ENCODE measurements at places on chromosomes 6 and 20.
A peak's percentile ranks its signal among the peaks of the same experiment; 100 is the strongest.

- DNase-seq, result peak; percentile 82
Observed at GRCh38 chr20:3786665-3787323, at the start of gene CENPB. TSS of gene CENPB (minus strand) at chr20:3786740. CDS start at chr20:3786483, 257 bp downstream.

- DNase-seq, result no peak
Observed at GRCh38 chr6:166954118-166954713, 2.1 kb downstream of the RNASET2 start.

- DNase-seq, result peak; percentile 93
Observed at GRCh38 chr6:15473741-15474161, 189.1 kb downstream of the DTNBP1 start.

DNA sequence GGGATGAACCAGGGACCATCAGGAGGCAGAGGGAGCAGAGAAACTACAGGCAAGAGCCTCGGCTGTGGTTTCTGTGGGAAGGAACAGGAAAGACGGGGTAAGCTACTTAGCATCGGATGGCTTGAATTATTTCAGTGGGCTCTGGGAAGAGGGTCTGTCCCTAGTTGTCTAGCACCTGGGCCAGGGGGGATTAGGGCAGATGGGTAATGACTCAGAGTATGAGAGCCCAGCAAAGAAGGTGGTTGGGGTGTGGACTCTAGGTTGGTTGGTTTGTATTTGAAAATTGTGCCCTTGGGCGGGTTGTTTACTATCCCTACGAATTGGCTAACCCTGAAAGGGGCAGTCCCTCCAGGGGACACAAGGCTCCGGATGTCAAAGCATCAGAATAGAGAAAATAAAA is 148.5 kb upstream of the TAB2 start:
- no peak for DNase-seq

DNA sequence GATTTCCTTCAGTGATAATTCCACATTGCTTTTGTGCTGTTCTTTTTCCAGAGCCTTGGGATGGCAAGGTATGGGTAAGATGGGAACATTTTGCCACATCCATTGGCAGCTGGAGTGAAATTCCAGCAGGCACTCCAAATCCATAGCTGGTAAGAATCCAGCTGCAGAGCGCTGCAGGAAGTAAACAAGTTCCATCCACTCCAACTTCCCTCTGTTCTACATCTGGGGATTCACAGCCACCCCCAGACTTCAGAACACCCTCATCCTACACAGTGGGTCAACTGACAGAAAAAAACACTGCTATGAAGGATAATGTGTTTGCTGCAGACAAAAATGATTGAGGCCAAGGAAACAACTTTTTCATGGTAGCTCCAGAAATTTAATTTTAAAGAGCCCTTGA is 747.8 kb downstream of the MAFB start:
- DNase-seq, result no peak

- DNase-seq, result no peak
Observed at GRCh38 chr6:125850361-125850760, 59.6 kb downstream of the NCOA7 start.

GRCh38 chr6:21386744-21387143 is 206.8 kb upstream of the SOX4 start:
- no peak for DNase-seq

DNA sequence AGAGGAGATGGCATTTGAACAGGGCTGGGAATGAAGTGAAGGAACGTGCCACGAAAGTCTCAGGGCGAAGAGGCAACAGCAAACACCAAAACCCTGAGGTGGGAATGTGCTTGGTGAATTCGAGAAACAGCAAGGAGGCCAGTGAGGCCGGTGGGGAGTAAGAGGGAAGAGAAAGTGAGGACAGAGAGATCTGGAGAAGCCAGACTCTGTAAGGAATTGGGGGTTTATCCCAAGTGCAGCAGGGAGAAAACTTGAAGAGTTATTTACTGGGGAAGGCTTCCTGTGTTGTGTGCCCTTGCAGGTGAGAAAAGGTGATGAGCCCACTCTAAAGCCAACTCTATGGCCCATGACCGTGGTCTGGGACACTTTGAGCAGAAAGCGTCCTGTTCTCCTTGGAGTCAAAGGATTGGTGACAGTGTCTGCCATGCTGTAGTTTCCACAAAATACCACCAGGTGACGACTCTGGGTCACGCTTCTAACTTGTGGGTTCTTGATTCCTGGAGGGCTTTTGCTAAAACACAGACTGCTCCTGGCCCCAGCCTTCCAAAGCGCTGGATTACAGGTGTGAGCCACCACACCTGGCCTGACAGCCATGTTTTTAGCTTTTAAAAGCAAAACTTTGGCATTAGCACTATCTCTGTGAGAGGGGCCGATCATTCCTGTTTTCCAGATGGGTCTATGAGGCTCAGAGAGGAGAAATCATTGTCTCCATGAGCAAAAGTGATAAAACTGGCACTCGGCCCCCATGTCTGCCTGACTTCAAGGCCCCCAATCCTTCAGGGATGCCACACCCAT is 18.0 kb upstream of the CSNK2A1 start:
- peak; percentile 45 for DNase-seq

DNA sequence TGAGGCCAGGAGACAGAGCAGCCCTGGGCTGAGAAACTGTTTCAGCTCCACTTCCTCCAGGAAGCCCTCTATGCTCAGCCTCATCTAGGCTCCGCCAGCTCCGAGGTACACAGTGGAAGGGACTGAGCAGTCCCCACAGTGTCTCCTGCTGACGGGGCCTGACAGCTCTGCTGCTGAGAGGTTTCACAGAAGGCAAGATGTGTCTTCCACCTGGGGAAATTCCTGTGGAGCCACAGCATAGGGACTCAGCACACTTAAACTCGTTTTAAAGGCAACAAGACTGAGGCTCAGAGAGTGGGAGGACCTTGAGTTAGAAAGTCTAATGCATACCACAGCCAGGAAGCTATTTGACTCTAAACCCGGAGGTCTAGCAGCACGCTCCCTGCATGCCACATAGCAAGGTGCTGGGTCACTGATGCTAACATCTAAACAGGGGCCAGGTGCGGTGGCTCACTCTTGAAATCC is 6.8 kb downstream of the ADA start:
- DNase-seq, result no peak

GRCh38 chr6:44050872-44051505 is 76.3 kb downstream of the MRPL14 start:
- DNase-seq, result no peak

- no peak for DNase-seq
Observed at GRCh38 chr20:10454151-10454750, 19.1 kb downstream of the SLX4IP start.

GRCh38 chr6:42163981-42164380 is 9.2 kb upstream of the GUCA1A start:
- DNase-seq, result no peak

- no peak for DNase-seq
Observed at GRCh38 chr6:114218437-114219340, 124.1 kb downstream of the HS3ST5 start.

DNA sequence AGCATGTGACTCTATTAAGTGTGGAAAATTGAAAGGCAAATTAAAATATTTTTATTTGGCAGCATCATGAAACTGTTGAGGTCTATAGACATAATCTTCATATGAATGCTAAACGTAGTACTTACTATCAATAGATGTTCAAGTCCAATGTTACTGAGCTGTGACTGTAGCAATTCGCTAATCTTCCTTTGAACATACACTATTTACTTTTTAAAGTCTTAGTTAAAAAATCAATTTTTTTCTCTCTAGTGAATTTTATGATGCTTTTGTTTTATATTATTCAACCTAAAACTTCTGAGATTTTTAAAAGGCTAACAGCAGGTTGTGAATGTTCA is 85.2 kb upstream of the ELOVL5 start:
- no peak for DNase-seq

DNA sequence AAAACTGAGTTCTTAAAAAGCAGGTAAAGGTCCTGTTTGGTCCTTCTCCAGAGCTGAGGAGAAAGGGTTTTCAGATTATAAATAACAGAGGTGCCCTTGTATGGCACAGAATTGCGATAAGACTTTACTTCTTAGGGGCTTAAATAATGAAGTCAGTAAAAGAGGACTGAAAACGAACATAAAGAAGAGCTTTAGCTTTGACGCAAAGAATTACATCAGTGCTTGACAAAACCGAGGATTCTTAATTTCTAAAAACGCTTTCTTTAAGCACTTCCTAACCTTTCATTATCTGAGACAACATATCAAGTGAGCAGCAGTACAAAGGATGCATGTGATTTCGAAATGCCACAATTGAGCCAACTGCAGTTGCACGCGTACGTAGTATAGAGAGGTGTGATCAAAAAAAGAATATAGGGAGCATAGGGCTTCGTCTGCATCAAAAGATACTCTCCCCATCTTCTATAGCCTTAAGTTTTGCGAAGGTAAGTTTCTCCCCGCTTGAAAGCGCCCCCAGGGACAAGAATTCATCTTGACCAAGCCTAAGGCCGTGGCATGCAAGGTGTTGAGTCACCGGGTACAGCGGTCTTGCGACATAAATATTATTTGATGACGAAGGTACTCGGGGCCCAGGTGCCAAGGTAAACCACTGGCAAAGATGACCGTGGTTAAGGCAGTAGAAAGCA is 778 bp upstream of the LOC128125822 start:
- DNase-seq, result peak; percentile 74

DNA sequence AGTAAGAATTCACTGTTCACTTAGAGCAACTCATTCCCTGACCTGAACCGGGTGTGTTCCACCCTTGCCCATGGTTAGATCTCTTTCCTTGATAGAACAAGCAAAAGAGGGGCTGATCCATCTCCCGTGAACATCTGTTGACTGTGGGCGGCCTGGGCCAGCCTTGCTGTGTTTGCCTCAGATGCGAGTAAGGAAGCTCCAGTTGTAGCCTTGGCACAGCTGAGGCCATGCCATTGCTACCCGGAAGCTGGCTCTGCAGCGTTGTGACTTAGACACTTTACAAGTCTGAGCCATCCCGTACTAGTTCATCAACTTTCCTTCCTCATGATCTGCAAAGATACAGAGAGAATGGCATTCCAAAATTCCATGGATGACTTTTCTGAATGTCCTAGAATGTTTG is 139.0 kb downstream of the MAP3K4 start:
- no peak for DNase-seq

- DNase-seq, result peak; percentile 79
Observed at GRCh38 chr6:165922309-165922794, 245.3 kb downstream of the TBXT start.

DNA sequence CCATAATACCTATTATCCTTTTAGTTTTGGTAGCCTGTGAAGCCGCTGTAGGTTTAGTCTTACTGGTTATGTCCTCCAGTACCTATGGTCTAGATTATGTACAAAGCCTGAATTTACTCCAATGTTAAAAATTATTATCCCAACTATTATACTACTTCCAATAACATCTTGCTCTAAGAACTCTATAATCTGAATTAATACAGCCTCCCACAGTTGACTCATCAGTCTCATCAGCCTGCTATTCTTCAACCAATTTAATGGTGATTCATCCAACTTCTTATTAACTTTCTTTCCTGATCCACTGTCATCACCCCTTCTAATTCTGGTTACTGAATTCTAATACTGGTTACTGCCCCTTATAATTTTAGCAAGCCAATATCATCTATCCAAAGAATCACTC is 370.3 kb upstream of the OPRM1 start:
- DNase-seq, result no peak

DNA sequence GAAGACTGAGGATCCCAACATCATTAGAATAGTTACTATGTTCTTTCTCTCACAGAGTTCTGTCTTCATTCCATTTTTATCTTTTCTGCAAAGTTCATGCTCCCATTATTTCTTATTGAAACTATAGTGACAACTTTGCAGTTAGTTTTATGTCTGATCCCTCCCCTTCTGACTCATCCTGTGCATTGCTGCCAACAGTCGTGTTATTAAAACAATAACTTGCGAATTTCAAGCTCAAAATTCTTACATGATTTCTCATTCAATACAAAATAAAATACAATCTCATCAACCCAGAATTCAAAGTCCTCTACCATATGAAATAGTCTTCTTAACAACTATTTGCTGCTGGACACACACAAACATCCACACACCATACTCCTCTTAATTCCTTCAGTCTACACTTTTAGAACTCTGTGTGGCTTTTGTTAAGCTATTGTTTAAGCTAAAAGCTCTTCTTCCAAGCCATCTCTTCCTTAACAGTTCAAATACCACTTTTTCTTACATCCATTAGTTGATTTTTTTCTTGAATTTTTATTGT is 261.4 kb upstream of the IRAK1BP1 start:
- DNase-seq, result peak; percentile 62

DNA sequence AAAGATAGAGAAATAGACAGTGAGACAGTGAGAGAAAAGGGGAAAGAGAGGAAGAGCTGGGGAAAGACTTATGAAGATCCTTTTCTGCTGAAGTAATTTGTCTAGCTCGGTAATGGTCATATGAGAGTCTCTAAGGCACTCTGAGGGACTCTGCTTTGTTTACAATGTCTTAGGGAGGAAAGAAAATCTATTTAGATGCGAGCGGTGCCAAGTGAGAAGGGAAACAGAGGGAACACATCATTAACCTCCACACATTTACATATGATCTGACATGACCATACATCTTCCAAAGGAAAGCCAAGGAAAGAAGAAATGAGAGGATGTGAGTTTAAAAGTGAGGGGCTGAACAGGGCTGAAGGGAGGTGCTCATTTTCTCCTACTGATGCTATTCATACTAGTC is 862.3 kb upstream of the CITED2 start:
- no peak for DNase-seq

DNA sequence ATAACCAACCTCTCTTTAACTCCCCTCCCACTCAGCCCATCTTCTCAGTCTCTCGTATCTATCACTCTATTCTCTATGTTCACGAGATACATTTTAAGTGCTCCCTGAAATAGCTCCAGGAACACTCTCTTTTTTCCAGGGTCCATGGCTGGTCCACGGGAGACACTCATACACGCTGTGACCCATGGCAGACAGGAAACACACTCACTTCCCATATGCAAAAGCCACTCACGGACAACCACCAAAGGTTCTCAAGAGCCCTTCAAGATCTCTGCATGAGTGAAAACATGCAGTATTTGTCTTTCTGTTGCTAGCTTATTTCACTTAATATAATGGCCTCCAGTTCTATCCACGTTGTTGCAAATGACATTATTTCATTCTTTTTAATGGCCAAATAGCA is 71.4 kb upstream of the PCSK2 start:
- no peak for DNase-seq

DNA sequence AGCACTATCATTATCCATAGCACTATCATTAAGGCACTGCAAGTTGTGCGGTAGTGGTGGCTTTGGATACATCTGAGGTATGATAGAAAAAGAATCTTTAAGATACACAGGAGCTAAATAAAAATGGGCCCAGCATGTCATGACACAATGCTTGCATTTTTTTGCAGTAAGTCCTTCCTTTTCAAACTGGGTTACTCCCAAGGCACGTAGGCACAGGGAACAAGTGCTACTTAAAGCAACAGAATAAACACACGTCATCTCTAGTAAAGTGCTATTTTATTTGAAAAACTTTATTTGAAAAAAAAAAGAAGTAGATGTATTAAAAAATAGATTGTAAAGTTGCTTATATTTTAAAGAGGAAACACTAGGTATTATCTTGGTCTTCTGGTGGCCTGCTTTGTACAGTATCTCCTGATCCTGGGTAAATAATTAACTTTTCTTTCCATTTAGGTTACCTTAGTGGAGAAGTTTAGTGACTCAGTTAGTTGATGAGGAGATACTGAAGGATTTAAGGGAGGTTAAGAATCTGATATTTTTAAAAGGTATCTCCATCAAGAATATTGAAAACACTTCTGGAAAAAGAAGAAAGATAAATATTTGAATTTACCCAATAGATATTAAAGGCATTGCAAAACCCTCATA is 129.6 kb downstream of the EDN1 start:
- DNase-seq, result no peak

GRCh38 chr20:45416917-45417316 is 976 bp downstream of the PIGT start:
- DNase-seq, result no peak

- DNase-seq, result no peak
Observed at GRCh38 chr6:144064402-144065212, 30.8 kb downstream of the SF3B5 start.

GRCh38 chr20:51368461-51369211 is 173.9 kb downstream of the NFATC2 start:
- no peak for DNase-seq

Data from fibroblast of gingiva (primary cell).